CD14-positive monocyte (primary cell): ENCODE measurements at places on chromosomes 16 and 17. TPM values are rescaled to one million over a fixed set of nuclear protein-coding genes. Genes with fewer than 3 reads are reported as not detected.

The NLE1 gene
- 2.2 TPM for polyA plus RNA-seq

The SEPTIN12 gene
- polyA plus RNA-seq, result 0.25 TPM in 1 of 2 replicates, not detected in the other

The MYH8 gene
- polyA plus RNA-seq, result not detected

The HBQ1 gene
- polyA plus RNA-seq, result not detected

The PRDM7 gene
- polyA plus RNA-seq, result not detected

The COPRS gene
- 40.0 TPM for polyA plus RNA-seq

The DNAH3 gene
- polyA plus RNA-seq, result not detected

The MMP2 gene
- not detected in 2 replicates for polyA plus RNA-seq

The ATP2A1 gene
- 0.57 and 0.66 TPM in 2 replicates for polyA plus RNA-seq

The CDH5 gene
- 0.22 TPM for polyA plus RNA-seq

The NKD1 gene
- 0.01 TPM in 2 replicates for polyA plus RNA-seq

The KLHL10 gene
- polyA plus RNA-seq, result not detected

The EVI2B gene
- polyA plus RNA-seq, result 166 TPM

The CACNA1H gene
- not detected for polyA plus RNA-seq

The DUS1L gene
- 23.9 TPM for polyA plus RNA-seq

The TBX21 gene
- 0.05 and 0.18 TPM in 2 replicates for polyA plus RNA-seq

The SBK1 gene
- 0.04 TPM for polyA plus RNA-seq

The C16orf92 gene
- polyA plus RNA-seq, result not detected

The NEUROD2 gene
- not detected for polyA plus RNA-seq

The LCMT1 gene
- polyA plus RNA-seq, result 17.2 and 27.2 TPM in 2 replicates

The ACSM3 gene
- 1.6 TPM for polyA plus RNA-seq

The KCNH6 gene
- not detected in 2 replicates for polyA plus RNA-seq
